ENCODE measurements at places on chromosomes 1 and 21.

DNA sequence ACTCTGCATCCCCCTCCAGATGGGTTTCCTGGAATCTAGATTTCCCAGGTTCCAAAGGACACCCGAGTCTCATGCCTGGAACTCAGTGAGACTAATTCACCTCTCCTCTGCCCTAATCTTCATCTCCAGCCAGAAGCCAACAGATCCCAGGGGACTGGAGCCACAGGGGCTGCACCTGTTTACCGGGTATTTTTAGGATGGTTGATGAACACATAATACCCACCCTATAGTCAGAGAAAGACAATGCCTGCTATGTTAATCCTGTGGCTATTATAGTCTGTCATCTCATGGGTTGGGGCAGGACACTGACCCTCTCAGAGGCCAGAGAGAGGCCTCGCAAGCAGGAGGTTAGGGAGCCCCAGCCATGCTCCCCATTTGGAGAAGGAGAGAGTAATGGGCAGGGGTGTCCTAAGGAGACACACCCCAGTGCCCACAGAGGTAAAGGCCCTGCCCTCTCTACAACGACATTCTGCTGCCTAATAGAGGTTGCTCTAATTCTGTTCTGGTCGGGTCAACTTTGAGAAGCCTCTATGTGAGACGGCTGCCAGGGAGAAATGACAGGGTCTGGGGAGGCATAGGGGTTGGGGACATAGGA, 1.0 kb upstream of the TNNI1 start:
- no peak for DNase-seq

GRCh38 chr1:91732291-91733107, 153.5 kb downstream of the TGFBR3 start:
- peak; percentile 17 for DNase-seq

- DNase-seq, result no peak
Measured at GRCh38 chr21:33647587-33647986, 5.3 kb downstream of the ITSN1 start.

DNA sequence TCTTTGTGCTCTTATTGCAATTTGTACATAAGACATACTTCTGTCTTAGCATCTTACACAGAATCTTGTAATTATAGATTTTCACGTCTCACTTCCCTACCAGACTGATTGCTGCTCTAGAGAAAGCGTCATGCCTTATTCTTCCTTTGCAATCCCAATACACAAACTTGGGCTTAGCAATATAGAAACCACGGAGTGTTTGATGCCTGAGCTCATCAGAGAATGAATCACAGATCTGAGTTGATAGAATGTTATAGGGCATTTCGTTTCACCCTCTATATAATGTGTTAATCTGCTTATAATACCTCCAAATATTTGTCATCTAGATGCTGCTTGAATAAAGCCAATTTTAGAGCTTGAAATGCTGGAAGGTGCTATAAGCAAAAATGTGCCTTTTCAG, 6.6 kb downstream of the FMO1 start:
- no peak for DNase-seq

GRCh38 chr21:42308161-42308913, 6.9 kb downstream of the TFF3 start:
- DNase-seq, result no peak

GRCh38 chr1:147111381-147112130, 60.7 kb downstream of the PRKAB2 start:
- DNase-seq, result no peak

- DNase-seq, result no peak
Measured at GRCh38 chr1:3846541-3846940, 10.5 kb downstream of the CEP104 start.

GRCh38 chr1:153432874-153433681, 16.8 kb downstream of the S100A7A start:
- no peak for DNase-seq

DNA sequence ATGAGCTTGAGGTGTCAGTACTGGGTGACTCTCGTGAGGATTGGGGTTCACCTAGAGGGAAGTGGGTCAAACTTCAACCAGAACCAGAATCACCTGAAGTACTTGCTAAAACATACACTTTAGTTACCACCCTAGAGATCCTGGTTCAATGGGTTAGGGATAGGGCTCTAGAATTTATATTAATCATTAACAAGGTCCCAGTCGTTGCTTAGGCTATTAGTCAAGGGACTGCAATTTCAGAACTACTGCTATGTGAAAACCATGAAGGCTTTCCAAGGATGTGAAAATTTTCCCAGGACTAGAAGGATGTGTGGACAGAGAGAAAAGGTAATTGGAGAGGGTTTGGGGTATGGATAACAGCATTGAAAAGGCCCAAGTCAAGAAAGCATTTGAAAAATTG, 162.6 kb downstream of the GRIK1 start:
- DNase-seq, result no peak

DNA sequence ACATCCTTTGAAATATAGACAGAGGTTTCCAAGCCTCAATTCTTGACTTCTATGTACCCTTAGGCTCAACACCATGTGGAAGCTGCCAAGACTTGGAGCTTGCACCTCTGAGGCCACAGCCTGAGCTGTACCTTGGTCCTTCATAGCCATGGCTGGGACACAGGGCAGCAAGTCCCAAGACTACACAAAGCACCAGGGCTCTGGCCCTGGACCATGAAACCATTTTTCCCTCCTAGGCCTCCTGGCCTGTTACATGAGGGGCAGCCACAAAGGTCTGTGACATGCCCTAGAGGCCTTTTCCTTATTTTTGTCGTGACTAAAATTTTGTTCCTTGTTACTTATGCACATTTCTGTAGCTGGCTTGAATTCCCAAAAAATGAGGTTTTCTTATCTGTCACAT, 953.1 kb upstream of the ADGRL4 start:
- DNase-seq, result no peak

- no peak for DNase-seq
Measured at GRCh38 chr1:88053065-88053464, 631.0 kb upstream of the PKN2 start.

GRCh38 chr1:161013131-161013487, 7.8 kb downstream of the F11R start:
- DNase-seq, result peak; percentile 32

DNA sequence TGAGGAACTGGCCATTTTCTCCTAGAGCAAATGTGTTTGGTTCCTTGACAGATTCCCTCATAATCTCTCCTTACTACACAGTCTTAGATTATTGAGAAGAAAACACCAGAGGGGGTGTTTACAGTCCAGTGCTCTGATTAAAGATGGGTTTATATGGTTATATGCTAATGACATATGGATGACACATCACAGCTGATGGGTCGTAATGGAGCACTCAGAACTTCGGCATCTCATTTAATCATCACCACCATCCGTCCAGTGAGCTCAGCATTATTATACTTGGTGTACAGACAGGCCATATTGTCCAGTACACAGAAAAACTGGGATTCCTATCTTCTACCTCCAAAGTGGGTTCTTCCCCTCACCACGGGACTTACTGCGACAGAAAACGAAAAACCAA, 22.3 kb upstream of the NR5A2 start:
- DNase-seq, result no peak
